Activated naive CD8-positive, alpha-beta T cell treated with anti-CD3 and anti-CD28 coated beads, Interleukin-2, amount 10 ng/mL, durations not matched to agents 7 days and 5 days (primary cell): ENCODE measurements at places on chromosomes 2 and 18.

- DNase-seq, result no peak
Observed at GRCh38 chr2:12971581-12972365, 255.0 kb downstream of the TRIB2 start.

GRCh38 chr2:162928356-162928755 lies 89.8 kb upstream of the KCNH7 start:
- DNase-seq, result no peak

GRCh38 chr2:109129356-109129920 lies 433 bp downstream of the SH3RF3 start:
- peak; percentile 60 for DNase-seq

DNA sequence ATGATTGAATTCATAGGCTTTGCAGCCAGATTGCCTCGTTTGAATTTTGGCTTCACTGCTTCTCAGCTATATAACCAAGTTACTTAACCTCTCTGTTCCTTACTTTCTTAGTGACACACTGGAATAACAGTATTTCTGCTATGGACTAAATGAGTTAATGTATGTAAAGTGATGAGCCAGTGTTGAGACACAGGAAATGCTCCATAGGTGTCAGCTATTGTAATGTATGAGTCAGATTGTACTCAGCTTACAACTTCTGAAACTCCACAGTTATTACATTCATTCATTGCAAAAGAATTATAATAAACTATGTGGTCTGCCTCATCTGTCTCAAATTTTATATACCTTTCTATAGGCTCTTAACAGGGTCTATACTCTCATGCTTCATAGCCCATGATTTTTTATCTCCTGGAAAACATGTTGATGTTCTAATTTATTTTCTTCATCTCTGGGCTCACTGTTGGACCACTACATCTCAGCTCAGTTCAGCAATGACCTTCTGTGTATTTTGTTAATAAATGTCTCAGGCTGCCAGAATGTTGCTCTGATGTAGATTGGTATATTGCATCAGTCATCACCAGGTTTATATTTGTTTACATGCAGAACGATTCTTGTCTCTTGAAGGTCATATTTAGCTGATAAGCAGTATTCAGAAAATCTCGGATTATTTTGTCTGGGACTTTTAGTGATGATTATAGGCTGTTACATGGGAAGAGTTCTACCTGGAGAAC lies 76.2 kb downstream of the MAP3K20 start:
- DNase-seq, result no peak

- no peak for DNase-seq
Observed at GRCh38 chr2:168694866-168695265, 107.6 kb upstream of the NOSTRIN start.

- no peak for DNase-seq
Observed at GRCh38 chr18:11021477-11021876, 127.9 kb downstream of the PIEZO2 start.

- DNase-seq, result no peak
Observed at GRCh38 chr18:31040686-31041270, 1.8 kb downstream of the DSC3 start.

GRCh38 chr2:29787473-29788465 lies 133.6 kb downstream of the ALK start:
- DNase-seq, result no peak

- no peak for DNase-seq
Observed at GRCh38 chr2:182540252-182540651, 113.4 kb upstream of the PDE1A start.

GRCh38 chr18:44047585-44047984 lies 633.1 kb upstream of the SETBP1 start:
- DNase-seq, result no peak

GRCh38 chr2:227817850-227818674 lies 4.4 kb downstream of the CCL20 start:
- DNase-seq, result no peak

- DNase-seq, result no peak
Observed at GRCh38 chr2:113160962-113161361, 12.8 kb upstream of the PSD4 start.

GRCh38 chr18:78934551-78935225 lies 44.9 kb upstream of the SALL3 start:
- DNase-seq, result no peak

GRCh38 chr2:60376252-60376651 lies 177.2 kb downstream of the BCL11A start:
- no peak for DNase-seq

DNA sequence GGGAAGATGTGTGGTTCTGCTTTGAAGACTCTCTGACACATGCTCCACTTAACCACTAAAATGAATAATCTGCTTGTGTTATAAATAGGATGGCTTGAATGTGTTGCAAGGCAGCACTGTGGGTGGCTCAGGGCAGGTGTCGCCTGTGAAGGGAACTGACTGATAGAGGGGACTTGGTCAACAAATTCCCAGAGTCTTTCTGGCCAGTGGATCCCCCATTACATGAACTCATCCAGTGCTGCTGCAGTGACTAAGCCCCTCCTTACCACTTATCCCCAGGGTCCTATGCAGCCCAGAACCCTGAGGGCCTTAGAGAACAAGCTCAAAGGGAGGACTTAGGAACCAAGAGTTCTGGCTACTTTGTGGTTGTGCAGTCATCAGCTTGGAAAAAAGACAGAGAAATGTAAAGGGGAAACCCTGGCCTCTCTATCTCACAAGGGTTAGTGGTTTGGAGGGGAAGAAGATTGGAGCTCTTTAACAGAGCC lies 226.2 kb upstream of the TNP1 start:
- DNase-seq, result no peak

DNA sequence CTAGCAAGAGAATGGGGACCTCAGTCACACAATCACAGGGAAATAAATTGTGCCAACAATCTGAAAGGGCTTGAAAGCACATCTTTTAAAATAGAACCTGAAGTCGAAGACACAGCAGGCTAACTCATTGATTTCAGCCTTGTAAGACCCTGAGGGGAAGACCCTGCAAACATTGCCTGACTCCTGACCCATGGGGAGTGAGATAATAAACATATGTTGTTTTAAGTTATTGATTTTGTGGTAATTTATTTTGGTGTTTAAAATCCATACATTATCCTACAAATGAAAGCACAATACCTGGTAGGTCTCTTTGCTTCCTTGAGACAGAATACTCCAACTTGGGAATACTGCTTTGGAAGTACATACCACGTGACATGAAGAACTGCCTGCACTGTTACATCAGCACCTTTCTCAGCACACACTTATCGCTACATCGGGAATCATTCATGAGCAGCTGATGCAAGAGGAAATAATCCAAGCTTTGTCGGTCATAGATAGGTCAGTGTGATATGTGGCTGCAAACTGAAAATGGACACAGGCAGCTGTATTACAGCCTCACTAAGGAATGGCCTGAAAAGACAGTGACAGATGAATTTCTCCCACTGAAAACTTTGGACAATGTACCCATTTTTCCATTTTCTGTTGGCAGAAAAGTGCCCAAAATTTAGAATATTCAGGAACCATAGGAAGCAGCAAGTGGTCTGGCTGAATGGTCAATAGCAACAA lies 494.5 kb upstream of the MAP2 start:
- DNase-seq, result no peak

- no peak for DNase-seq
Observed at GRCh38 chr18:27772081-27772480, 404.8 kb downstream of the CDH2 start.

DNA sequence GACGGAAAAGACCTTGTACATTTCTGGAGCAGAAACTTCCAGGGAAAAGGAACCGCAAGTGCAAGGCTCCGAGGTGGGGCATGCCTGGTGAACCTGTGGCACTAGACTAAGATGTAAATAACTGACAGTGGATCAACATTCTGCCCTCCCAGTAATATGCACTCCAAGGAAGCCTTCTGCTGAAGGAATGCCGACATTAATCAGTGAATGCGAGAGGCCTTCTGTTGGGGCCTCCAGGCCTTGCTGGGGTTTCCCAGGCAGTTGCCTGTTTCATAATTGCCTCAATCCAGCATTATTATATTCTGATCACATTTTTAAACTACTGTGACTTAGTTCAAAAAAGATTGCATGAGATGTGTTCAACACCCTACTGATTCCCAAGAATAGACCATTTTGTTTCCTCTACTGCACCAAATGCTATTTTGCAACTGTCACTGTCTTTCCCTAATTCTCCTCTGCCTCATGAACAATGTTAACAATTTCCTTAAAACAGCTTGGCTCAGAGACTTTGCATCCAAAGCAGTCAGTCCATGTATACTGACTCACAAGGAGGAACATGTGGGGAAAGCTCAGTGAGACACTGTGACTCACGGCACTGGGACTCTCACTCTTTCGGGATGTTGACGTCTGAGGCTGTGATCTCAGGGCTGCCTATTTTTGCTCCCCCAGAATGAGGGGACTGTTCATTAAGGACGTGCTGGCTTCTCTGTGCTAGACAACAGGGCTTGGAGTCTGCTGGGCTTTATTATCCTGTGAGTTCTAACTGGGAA lies 10.5 kb upstream of the DSG2 start:
- no peak for DNase-seq

DNA sequence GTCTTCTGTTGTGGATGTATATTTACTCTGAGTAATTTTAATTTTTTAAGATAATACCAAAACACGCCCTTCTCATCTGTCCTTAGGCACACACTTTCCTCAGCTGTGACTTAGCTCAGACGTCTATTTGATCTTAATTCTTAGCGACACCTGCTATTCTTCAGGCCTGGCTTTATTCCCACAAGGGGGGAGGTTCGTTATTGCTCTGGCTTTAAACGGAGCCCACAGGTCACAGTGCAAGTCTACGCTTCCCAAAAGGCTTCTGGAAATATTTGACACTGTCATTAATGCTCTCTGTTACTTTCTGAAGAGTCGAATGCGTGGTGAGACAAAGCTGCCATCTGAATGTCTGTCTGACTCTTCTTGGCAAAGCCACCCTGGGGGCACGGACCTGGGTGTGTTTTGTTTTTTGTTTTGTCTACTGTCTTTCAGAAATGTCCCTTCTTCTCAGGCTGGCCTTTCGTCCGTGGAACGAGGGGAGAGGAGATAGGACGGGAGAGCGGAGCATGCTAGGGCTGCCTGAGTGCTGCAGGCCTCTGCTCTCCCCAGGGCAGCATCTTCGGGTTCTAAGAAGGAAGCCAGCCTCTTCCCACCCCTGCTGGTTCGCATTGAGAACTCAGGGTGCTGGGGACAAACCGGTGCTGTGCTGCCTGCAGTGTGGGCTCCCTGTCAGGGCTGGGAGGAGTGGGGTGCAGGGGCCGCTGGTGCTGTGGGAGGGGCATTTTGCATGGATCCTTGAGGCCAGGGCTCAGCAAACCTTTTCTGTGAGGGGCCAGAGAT lies 61.9 kb downstream of the ASAP2 start:
- no peak for DNase-seq

- no peak for DNase-seq
Observed at GRCh38 chr2:101628030-101628392, 69.5 kb upstream of the MAP4K4 start.

DNA sequence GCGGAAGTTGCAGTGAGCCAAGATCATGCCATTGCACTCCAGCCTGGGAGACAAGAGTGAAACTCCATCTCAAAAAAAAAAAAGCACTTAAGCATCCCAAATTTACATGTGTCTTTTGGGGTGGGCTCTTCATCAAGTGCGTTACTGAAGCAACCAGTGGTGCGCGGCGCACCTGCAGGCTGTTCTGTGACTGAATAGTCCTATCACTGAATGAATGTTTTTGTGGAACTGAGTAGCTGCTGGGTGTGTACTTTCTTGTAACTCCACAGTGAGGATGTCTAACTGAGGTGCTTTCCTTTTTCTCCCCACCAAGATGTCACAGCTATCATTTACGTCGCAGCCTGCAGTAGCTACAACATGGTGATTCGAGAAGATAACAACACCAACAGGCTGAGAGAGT lies 17.0 kb downstream of the CHMP1B start:
- DNase-seq, result no peak

DNA sequence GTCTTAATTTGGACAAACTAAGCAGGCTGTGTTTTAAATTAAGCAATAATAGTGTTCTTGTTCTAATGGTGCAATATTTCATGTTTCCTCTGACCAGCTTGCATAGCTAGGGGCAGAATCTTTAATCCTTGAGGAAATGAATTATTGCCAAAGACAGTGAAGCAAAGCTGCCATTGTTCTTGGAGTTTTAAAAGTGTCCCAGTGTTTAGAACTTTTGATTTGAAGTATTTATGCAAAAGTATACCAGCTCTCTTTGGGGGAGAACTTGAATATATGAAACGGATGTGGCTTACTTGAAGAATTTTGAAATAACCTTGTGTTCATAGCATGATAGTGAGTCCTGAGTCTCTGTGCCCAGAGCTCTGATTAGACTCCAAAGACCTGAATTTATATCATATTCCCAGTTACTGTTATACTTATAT lies 33.4 kb downstream of the ITGA6 start:
- no peak for DNase-seq

GRCh38 chr2:130387071-130387400 lies 31.2 kb downstream of the PTPN18 start:
- no peak for DNase-seq

DNA sequence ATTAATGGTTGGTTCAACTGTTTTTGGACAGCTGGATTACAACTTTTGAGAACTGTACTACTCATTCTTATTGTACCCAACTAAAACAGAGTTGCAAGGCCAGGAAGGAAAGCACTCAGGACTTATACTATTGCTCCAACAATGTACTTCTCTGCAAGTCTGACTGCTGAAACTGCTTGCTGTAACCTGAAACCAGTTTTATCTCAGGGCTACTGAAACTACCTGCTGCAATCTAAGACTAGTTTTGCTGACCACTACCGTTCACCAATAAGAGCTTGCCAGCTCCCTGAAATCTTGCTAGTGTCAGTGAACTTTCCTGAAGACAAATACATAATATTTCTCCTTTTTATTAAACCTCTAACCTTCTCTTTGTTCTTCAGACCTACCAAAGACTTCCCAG lies 157.3 kb downstream of the CDCA7 start:
- no peak for DNase-seq

GRCh38 chr2:3523551-3524041 lies 4.3 kb upstream of the ADI1 start:
- no peak for DNase-seq

- DNase-seq, result no peak
Observed at GRCh38 chr2:168560817-168561499, 104.9 kb downstream of the CERS6 start.

GRCh38 chr18:58761970-58762780 lies 90.9 kb downstream of the MALT1 start:
- no peak for DNase-seq

DNA sequence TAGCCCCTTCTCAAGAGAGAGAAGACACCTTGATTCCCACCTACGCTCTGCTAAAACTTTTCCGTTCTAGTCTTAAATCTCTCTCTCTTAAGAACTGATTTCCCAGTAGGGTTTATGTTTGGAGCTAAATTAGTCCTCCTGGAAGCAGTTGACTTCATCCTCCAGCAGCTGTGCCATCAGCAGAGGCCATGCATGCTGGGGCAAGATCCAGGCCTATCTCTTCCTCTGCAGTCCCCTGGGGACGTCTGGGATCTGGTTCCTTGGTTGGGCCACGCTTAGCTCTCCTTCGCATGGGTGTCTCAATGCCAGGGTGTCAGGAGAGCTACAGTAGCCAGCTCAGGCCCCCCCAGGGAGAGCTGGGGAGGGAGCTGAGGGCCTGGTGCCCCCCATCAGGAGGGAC lies 49.7 kb downstream of the HPCAL1 start:
- no peak for DNase-seq

GRCh38 chr2:61906186-61906470 lies 654 bp downstream of the COMMD1 start:
- no peak for DNase-seq

- DNase-seq, result no peak
Observed at GRCh38 chr2:146323564-146323963, 1521.3 kb upstream of the ACVR2A start.

- DNase-seq, result no peak
Observed at GRCh38 chr2:33110461-33110860, 163.7 kb downstream of the LTBP1 start.
